Muscle of leg (tissue), 16 donors: ENCODE measurements at places on chromosomes 1 and 21. TPM values are rescaled to one million over a fixed set of nuclear protein-coding genes. Genes with fewer than 3 reads are reported as not detected.

C1orf210 gene
- polyA plus RNA-seq = not detected

NDUFS2 gene
- polyA plus RNA-seq = 134 TPM

COL6A1 gene
- 605 TPM for polyA plus RNA-seq

CFH gene
- 120 TPM for polyA plus RNA-seq

GIPC2 gene
- polyA plus RNA-seq = 8.7 TPM

SLC1A7 gene
- polyA plus RNA-seq = 0.44 TPM

TOR3A gene
- 16.3 TPM for polyA plus RNA-seq

RNU1-2 gene
- polyA plus RNA-seq = not detected

LCE1F gene
- polyA plus RNA-seq = not detected

NUAK2 gene
- 0.36 TPM for polyA plus RNA-seq

OLFML2B gene
- 114 TPM for polyA plus RNA-seq

MFSD2A gene
- polyA plus RNA-seq = 0.87 TPM

NUDC gene
- polyA plus RNA-seq = 62.9 TPM

SKI gene
- 65.5 TPM for polyA plus RNA-seq

MX2 gene
- 1.9 TPM for polyA plus RNA-seq

HRNR gene
- polyA plus RNA-seq = 0.17 TPM
